ENCODE measurements at places on chromosomes 12 and 14.

- DNase-seq: no peak
These were observed 70.7 kb downstream of the PTPN11 start for GRCh38 chr12:112489456-112489855.

GRCh38 chr14:21525571-21525961, 580 bp downstream of the SALL2 start:
- no peak for DNase-seq

GRCh38 chr12:119990382-119990874, 1.4 kb downstream of the BICDL1 start:
- DNase-seq: no peak

DNA sequence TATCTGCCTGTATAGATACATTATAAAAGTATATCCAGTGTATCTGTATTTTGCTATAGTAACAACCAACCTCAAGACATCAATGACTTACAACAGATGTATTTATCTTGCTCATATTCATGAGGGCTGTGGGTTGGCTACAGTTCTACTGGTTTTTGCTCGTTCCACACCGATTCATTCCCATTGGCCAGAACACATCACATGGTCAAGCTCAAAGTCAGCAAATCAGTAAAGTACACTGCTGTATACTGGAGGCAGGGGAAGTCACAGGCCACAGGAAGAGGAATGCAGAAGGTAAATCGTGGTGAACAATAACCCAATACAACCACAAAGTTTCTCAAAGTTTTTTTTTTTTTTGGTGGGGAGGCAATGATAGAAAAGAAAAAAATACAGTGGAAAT, 180.0 kb upstream of the CDKN3 start:
- DNase-seq: no peak

DNA sequence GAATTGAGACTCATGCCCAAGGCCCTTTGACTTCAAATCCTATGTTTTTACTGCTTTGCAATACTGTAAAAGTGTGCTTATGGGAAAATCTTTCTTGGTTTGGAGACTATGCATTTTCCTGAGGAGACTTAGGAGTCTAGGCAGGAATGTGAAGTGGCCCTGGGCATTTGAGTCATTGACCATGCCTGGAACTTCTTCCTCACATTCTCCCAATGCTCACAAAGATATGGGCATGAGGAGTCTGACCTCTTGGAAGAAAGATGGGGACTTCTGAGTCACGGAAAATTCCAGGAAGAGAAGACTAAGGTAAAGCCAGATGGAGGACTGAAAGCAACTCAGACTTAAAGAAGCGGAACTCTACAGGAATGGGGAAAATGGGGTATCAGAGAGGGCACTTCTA, 38.2 kb upstream of the ZNF641 start:
- DNase-seq: no peak

DNA sequence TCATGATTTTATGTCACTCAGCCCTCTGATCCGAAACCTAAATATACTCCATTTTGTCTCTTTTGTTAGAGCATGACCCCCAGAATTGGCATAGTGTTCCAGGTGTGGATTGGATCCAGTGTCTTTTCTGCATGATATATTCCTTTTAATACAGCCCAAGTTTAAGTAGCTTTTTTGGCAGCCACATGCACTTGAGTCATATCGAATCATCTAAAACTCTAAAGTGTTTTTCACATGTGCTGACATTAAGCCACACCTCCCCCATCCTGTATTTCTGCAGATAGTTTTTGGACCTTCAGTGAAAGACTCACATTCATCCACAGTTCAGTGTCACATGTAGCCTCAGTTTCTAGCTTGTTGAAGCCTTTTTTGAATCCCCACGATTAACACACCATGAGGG, 30.6 kb downstream of the BORCS5 start:
- peak; percentile 70 for DNase-seq

DNA sequence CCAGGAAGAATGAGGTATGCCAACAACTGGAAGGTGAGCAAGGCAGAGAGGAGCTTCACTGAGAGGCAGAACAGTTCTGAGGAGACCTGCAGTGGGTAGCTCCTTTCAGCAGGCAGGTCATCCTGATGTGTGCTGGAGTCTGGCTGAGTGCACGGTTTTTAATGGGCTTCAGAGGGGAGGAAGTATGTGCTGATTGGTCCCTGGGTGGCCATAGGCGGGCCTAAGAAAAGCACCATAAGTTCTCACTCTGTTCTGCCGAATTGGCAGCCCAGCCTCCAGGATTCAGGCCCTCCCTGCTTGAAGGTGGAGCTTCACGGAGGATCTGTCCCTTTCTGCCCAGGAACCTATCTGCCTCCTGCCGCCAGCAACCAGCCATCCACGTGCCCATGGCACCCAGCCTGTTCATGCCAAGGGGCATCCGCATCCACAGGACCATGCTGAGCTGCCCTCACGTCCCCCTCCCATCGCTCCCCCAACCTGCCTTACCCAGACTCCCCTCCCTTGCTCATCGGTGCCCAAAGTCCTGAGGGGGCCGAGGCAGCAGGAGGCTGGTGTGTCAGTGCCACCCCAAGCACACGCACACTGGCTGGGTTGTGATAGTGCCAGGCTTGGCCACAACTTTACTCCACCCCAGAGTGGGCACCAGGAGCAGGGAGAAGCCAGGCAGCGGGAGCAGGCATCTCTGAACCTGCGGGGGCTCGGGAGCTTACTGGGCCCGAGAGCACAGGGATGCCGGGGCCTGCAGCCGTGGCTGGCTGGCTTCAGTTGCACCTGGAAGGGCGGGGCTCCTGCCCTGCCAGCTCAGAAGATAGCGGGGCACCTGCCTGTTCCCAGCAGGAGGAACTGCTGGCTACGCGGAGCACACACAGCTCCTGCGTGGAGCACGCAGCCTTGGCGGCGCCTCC, 608.4 kb upstream of the FOXG1 start:
- no peak for DNase-seq

- no peak for DNase-seq
These were observed 162.7 kb downstream of the BTG1 start for GRCh38 chr12:91982946-91983345.

DNA sequence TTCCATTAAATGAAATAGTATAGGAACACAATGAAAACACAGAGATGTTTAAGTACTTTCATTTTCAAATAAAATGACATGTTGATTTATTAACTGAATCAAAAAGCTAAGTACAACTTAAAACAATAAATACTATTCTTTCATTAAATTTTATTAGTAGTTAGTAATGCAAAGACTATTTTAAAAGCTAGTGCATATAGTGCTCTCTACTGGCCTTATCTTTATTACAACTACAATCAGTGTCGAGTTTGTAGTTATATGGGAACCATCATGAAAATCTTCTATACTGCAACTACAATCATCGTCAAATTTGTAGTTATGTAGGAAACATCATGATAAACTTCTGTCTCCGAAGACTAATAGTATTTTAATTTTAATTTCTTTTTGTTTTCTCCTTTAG, 8.9 kb upstream of the LIN7A start:
- DNase-seq: peak; percentile 30

DNA sequence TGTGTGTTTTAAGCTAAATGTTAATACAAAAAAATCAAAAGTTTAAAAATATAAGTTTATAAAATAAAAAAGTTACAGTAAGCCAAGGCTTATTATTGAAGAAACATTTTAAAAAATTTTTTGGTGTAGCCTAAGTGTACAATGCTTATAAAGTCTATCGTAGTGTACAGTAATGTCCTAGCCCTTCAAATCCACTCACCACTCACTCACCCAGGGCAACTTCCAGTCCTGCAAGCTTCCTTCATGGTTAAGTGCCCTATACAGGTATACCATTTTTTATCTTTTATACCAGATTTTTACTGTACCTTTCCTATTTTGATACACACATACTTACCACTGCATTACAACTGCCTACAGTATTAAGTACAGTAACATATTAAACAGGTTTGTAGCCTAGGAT, 11.9 kb downstream of the UBE2N start:
- no peak for DNase-seq

DNA sequence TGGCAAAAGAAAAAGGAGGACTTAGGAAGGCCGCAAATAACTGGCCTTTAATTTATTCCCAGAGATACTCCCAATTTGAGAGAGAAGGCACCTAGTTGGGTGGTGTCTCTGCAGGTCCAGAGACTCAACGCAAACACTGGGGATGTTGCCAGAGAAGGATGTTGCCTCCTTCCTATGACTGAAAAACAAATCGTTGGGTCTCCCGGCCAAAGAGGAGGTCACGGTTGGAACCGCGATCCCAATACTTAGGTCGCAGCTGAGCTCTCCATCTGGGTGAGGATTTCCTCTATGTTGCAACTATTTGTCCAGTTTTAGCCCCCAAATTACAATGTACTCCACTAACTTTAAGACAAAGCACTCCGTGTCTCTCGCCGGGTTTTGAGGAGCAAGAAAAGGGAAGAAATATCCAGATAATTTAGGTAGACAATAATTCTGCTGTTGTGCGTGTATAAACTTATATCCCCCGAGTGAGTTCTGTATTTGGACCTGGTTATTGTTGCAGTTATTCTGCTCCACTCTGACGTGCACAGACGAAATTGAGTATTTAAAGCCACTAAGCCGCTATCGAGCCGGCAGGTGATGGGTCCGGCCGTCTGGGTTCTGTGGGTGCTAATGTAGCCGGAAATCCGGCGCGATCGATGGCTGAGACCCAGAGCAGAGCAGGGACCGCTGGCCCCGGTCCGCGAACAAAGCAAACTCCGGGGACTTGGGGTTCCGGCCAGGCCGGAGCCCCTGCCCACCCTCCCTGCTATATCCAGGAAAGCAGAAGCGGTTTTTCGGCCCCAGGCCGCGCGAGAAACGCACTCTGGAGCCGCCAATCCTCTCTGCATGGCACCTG, 5.7 kb downstream of the HOXC12 start:
- DNase-seq: no peak

DNA sequence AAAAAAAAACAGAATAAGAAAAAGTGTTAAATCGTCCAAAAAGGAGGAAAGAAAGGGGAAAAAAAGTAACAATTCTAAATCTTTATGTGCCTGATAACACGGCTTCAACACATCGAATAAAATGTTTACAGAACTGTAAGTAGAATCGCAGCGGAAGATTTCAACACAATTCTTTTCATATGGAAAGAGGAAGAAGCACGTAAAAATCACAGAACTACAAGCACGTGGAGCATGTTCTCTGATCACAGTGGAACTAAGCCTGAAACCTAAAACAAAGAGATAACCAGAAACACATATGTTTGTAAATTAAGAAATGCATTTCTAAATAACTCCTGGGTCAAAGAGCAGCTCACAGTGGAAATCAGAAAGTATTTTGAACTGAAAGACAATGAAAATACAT, 8.7 kb downstream of the CLEC7A start:
- DNase-seq: no peak

GRCh38 chr12:108691998-108692808, 39.1 kb downstream of the CORO1C start:
- DNase-seq: peak; percentile 26

DNA sequence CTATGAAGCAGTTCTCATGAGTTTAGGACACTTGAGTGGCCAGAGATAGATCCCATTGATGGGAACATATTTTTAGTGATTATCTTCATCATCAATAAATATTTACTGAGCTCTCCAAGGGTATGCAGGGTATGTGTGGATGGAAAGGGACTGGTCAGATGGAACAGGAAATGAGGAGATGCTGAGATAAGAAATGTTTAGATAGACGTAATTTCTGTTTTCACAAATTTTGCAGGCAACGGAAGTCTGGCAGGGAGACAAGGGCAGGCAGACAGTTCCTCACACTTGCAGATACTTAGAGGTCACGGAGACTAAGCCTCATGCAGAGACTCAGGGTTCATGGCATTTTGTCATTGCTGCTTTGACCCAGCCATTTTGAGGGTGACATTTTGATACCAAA, 24.3 kb downstream of the BCL2L14 start:
- no peak for DNase-seq

GRCh38 chr12:104049278-104049902, 597 bp downstream of the GLT8D2 start:
- peak; percentile 40 for DNase-seq

- no peak for DNase-seq
These were observed 434.0 kb upstream of the SYT1 start for GRCh38 chr12:78430551-78430950.

GRCh38 chr14:68820119-68820518, 27.3 kb upstream of the ZFP36L1 start:
- DNase-seq: no peak

DNA sequence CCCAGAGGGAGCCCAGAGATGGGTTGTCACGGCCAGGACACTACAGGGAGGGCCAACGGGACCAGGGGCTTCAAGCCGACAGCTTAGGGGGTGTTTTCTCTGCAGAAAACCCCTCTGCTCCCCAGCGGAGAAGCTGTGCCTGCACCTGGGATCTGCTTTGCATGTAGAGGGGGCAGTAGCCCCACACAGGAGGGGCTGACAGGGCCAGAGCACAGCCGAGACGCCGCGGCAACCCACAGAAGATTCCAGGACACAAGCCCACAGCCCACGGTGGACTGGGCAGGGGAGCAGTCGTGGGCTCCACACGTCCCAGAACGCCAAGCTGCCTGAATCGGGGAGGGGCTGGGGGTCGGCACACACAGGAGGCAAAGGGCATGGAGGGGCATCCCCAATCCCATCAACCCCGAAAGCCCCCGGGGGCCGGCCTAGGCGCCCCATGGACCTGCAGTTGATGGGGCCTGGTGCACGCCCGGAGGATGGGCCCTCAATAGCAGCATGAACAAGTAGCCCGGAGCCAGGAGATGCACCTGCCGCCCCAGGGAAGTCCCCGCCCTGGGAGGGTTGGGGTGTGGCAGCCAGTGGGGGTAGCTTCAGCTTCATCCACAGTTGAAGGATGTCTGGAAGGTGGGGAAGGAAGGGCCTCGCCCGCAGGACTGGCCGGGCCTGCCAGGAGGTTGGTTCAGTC, 30.5 kb upstream of the TMEM179 start:
- no peak for DNase-seq

- no peak for DNase-seq
These were observed 775 bp downstream of the OR10P1 start for GRCh38 chr12:55637467-55637866.

DNA sequence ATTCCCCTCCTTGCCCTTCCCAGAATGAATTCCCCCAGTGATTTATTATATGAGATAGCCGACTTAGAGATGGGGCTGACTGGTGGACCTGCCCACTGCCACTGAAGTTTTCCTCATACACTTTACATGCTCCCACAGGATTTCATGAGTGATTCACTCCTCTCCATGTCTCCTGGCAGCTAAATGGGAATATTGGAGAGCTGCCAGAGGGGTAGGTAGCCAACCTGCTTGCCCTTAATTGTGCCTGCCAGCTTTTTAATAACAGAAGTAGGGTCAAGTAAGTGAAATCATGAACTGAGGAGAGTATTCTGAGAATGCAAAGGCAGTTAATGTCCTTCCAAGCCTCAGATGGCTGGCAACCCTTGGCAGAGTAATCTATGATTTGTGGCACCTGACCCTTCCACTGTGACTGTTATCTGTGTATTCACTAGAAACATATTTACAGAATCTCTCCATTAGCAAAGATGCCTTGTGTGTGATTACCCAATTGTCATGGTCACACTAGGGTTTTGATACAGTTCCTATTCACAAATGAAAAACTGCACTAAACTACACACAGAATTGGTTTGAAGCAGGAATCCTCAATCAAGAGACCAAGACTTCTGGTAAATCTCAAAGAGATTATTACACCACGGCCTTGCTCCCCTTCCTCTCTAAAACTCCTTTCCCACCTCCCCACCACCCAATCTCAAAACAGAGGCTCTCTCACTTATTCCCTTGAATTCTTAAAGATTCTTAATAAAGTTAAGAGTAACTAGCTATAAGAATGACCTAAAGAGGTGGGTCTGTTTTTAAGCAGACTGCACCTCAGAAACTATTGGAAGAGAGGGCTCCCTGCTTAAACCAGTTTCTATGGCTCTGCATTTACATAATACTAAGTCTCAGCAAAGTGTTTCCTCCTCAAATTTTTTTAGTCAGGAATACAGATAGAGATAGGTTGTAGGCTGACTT, 17.2 kb downstream of the NKX2-1 start:
- DNase-seq: no peak

GRCh38 chr12:60539592-60539991, 943.8 kb downstream of the SLC16A7 start:
- peak; percentile 70 for DNase-seq
